ENCODE measurements at places on chromosomes 5 and 9.
A peak's percentile ranks its signal among the peaks of the same experiment; 100 is the strongest.

GRCh38 chr5:170625221-170626165 lies 121.7 kb downstream of the KCNIP1 start:
- DNase-seq = no peak

DNA sequence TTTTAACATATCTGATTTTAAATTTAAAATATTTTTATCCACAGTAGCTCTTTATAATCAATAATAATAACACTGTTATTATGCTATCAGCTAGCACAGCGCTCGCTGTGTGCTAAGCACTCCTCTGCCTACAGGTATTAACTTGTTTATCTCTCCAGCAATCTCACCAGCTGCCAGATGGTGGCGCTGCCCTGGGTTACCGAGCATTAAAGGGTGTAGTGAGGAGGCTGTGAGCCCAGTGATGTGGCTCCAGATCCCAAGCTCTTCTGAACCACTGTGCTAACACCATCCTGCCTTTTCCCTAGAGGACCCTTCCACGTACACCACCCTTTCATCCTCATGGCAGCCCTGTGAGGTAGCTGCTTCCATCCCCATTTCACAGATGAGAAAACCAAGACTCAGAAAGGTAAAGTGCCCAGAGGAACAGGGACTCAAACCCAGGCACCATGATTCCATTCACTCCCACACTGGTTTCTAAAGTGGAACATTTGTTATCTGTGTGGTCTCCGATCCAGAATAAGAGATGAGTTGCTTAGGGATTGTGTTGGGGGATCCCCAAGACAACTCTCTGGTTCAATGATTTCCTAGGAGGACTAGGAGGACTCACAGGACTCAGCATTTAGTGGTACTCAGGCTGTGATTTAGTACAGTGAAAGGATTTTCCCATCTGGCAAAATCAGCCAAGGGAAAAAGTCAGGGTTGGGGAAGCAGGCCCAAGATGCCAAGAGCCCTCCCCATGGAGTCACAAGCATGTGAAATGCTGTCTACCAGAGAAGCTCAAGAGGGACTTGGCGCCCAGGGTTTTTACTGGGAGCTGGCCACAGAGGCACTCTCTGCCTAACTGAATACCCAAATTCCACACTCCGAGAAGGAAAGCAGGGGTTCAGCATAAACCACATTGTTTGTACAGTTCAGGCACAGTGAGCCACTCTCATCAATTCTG lies 7.0 kb downstream of the IGFBPL1 start:
- peak; percentile 32 for DNase-seq

DNA sequence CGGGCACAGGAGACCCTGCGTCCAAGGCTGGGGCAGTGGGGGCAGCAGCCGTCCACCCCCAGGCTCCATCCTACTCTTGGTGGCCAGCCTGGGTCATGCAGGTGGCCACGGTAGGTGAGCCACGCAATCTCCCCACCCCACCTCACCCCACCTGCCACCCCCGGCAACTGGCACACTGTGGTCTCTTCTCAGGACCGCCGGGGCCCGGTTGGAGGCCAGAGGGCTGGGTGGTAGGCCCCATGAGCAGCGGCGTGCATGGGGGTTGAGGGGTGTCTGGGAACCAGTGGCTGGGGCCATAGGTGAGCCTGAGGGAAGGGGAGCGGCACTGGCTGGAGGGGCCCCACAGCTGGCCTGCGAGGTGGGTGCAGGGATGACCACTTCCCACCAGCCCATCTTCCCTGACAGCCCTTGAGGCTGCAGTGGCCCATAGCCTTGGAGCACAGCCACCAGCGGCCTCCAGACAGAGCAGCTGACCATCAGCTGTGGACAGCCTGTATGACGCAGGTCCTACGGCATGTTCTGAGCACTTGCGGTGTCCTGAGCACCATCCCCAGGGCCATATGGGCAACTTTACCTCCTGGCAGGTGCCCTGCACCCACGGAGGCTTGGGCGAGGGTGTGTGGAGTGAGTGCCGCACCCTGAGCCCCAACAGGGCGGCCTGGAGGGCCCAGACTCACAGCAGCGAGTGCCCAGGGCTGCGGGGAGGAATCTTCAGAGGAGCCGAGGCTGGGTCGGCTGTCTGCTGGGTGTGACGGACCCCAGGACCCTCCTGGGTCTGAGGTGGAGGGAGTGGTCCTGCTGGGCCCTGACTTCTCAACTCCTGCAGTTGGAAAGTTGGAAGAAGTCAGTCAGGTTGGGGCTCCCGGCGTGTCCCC lies 47.4 kb downstream of the KCNT1 start:
- no peak for DNase-seq

DNA sequence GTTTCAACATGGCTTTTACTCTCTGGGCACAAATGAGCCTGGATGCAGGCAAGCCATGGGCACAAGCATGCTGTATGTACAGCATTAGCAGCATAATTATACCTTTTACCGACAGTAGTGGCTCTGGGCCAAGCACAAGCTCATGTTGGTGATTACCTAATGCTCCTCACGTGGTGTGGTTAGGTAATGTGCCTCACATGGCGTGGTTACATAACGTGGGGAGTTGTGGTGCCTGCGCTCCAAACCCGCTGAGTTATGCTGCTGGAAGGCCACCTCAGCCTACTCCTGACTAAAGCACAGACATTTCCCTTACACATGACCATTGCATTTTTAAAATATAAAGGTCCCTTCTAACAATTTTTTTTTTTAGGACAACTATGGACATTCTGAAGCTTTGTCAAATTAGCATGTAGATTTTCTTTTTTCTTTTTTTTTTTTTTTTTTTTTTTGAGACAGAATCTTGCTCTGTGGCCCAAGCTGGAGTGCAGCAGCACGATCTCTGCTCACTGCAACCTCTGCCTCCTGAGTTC lies 794.0 kb downstream of the EFNA5 start:
- DNase-seq = no peak

GRCh38 chr9:6960777-6961176 lies 203.0 kb downstream of the KDM4C start:
- no peak for DNase-seq

DNA sequence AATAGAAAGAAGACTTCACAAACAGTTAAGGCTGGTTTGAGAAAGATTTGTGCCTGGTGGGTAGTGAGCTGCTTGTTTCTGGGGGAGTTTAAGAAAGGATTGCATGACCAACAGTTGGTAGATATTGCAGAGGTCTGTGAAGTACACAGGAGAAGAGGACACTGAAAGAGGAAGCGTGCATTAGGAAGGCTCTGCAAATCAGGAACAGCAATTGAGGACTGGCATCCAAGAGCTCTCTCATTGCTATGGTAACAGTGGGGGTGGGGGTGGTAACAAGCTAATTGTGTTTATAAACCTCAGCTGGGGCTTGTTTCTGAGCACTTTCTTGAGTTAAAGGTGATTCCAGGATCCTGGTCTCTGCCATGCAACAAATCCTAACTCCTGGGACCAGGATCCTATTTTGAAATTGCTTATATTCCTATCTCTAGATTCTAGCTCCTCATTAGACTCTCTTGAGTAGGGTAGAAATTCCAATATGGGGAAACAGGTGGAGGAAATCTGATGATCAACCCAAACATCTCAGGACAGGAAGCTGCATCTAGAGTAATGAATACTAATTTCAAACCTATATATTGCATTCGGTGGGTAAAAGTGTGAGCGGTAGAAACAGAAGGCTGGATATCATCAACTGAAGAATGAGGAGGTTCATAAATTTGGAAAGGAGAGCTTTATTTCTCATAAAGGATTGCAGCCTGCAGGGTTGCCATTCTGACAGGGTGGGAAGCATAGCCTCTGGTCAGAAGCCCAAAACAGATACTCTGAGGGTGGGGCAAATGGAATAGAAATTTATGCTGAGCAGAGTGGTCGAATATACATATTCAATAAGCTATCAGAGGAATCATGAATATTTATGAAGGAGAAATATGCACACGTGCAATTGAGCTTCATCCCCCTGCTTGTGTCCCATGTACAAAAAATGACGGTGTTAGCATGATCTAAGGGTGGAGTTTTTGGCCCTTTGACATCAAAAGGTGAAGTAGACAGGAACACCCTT lies 79.4 kb downstream of the PTTG1 start:
- DNase-seq = no peak

DNA sequence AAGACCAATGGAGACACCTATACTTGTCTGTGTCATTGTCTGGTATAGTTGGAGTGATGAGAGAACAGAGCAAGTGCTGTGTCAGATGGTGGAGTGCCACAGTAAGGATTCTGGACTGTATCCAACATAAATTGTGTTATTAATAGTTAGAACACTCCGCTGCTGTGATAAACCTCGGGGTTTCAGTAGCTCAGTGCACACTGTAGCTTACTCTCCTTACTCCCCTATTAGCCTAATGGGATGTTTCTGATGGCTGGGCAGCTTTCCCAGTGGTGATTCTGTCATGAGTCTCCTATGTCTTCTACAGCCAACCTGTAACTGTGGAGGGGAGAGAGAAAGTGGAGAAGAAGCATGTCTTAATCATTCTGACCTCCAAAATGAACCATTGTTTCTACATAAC lies 127.6 kb upstream of the PTCH1 start:
- DNase-seq = no peak

GRCh38 chr5:56264417-56265025 lies 31.4 kb upstream of the ANKRD55 start:
- peak; percentile 40 for DNase-seq

- DNase-seq = no peak
Measured at GRCh38 chr9:87102126-87102525, 154.8 kb upstream of the GAS1 start.

DNA sequence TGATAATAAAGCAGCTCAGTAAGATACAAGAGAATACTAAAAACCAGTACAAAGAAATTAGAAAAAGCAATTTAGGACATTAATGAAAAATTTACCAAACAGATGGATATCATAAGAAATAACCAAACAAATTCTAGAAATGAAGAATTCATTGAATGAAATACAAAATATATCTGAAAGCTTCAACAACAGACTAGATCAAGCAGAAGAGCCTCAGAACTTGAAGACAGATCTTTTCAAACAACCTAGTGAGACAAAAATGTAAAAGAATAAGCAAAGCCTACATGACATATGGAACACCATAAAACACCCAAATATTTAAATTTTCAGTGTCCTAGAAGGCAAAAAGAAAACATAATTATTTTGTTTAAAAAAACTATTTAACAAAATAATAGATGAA lies 66.9 kb downstream of the SKIC3 start:
- DNase-seq = no peak

- DNase-seq = no peak
Measured at GRCh38 chr5:169649486-169649885, 12.4 kb downstream of the DOCK2 start.

DNA sequence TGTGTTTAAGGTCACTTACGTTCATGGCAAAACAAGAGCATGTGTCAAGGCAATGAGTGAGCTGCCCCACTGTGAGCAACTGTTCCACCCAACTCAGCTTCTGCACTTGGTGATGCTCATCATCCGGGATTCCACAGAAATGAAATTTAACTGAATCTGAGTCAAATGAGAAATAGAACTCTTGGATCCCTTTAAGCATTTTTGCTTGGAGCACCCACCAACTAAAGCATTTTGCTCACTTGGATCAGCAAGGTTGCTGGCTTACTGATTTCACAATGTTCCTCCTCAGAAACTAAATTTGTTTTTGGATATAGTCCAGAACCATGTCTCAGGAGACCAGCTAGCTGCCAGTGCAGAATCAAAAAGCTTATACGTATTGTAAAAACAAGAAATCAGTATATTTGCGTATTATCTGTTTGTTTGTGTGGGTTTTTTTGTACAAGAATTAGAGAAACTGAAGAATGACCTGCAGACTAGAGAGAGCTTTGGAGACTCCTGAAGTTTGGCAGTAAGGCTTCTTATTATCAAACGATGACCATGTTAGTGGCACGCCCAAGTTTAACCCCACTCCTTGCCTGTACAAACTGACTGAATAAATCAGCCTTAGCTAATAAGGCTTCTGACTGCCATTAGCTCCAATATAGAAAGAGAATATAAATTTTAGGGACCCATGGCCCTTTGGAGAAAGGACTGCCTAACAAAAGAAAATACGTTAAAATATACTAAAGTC lies 153.8 kb upstream of the FST start:
- peak; percentile 76 for DNase-seq

- DNase-seq = no peak
Measured at GRCh38 chr9:89523948-89524347, 26.0 kb upstream of the SEMA4D start.

DNA sequence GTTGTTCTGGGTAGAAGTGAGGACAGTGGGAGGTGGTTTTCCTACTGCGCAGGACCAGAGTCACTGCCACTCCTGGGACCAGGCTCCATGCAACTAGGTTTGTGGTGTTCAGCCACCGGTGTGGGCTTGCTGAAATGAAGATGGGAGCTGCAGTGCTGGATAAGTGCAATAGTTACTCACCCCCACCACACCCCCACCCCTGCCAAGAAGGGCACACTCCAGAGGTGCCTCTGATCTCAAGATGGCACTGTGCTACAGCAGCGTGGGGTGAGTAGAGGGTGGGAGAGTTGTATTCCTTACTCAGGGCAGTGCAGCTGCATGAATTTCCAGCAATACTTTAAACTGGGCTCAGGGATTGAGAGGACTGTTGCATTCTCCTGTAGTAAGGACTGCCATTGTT lies 187.4 kb upstream of the TLX3 start:
- no peak for DNase-seq

- no peak for DNase-seq
Measured at GRCh38 chr5:68395302-68395701, 179.7 kb downstream of the PIK3R1 start.

GRCh38 chr5:78647351-78647818 lies 1.2 kb downstream of the LHFPL2 start:
- DNase-seq = peak; percentile 60

GRCh38 chr5:38666668-38667498 lies 110.4 kb upstream of the LIFR start:
- DNase-seq = peak; percentile 72

DNA sequence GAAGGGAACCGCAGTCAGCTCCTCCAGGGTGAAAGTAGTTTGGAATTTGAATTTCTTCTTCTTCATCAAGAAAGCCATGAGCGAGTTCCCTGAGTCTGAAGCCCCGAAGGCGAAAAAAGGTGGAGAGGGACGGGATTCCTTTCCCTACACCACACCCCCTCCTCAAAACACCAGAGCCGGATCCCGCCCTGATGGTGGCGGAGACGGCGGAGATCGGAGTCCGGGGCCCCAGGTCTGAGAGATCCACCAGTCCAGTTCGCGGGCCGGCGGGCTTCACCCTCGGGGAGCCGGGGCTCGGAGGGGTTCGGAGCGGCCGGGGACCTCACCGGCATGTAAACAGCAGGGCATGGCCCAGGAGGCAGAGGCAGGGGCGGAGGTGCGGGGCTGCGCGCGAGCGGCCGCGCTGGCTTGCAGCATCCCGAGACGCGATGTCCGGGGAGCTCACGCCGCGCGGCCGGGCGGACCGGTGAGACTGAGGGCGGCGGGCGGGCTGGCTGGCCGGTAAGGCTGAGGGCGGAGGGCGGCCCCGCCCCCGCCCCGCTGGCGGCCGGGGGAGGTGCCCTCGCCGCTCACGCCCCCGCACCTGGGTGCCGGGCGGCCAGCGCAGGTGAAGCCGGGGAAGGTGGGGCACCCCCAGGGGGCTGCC lies 606 bp downstream of the EEIG1 start:
- peak; percentile 61 for DNase-seq
